ENCODE measurements at places on chromosomes 11 and 22.

DNA sequence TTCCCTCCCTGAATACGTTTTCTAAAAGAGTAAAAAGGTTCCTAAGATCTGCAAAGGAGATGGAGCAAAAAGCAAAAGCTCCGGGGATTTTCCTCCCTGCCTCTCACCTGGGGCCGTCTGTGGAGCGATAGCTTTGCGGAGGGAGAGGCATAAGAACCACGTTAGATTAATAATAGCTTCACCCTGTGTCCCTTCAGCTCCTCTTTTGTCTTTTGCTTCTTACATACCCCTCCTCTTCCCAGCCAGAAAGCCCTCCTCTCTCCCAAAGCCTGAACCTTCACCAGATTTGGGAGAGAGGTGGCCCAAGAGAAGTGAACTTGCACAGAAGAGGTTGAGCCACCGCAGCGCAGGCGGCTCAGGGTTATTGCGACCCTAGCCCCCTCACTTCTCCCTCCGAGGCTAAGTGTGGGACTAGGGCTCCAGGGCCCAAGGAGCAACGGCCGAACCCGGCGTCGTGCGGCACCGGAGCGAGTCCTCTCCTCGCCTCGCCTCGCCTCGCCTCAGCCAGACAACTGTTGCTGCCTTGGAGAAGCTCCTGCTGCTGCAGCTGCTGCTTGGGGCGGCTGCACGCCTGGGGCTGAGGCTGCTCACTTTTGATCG, 97.6 kb upstream of the HSD17B12 start:
- DNase-seq = no peak

- DNase-seq = peak; percentile 15
These were observed 44.5 kb downstream of the TRAF6 start for GRCh38 chr11:36465449-36466163.

- no peak for DNase-seq
These were observed 291.1 kb upstream of the C11orf87 start for GRCh38 chr11:109130910-109131309.

DNA sequence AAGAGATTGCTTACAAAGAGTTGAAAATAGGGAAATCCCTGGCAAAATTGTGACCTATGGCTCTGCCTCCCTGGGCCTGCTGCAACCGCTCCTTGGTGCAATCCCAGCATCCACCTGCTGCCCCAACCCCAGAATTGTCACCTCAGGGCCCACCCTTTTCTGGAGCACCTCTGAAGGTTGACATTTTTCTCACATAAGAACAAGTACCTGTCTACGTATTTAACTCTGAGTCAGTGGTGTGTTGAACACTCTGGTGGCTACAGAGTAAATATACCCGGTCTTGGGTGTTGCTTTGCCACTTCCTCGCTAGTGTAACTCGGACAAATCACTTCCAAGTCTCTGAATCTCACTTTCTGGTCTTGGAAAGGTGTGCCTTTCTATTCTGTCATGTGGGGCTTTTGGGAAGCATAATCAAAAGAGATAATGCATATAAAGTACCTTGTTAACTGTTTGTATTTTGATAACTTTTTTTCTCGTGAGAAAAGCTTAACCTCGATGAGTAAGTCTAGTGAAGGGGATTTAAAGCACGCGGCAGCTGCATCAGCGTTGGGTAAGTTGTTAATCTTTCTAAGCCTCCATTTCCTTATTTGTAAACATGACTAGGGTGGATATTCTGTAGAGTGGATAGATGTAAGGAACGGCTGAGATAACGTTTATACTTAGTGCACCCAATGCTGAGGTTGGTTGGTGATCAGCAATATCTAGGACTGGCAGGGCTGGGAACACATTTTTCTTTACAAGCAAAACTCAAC, 881.2 kb downstream of the OPCML start:
- no peak for DNase-seq

DNA sequence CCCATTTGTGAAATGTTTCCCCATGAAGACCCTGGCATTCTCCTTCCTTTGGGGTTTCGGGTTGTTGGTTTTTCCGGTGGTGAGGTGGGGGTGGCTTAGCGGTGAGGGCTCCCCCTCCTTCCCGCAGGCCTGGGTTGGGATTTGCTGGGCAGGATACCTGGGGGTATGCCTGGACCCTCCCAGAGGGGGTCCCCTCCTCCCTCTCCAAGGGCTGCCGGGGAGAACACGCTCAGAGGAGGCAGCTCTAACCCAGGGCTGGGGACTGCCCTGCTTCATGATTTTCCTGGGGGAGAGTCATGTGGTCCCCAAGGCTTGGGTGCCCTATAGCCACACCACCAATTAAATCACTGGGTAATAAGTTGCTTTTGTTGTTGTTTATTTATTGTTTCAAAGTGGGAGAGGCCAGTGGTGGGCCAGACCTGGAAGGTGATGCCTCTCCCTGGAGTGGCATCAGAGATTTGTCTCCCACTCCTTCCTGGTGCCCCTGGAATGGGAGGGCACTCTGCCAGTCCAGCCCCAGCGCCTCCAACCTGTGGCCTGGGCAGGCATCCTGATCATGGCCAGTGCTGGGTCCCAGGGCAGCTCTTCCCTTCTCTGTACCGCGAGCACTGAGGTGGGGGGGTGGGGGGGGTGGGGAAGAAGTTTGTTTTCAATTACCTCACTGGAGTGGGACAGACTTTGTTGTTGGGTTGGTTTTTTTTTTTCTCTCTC, 1.3 kb upstream of the CLCF1 start:
- DNase-seq = peak; percentile 54
